Subcutaneous preadipocyte (primary cell): ENCODE measurements at places on chromosomes 2 and 18. TPM values are rescaled to one million over a fixed set of nuclear protein-coding genes. Genes with fewer than 3 reads are reported as not detected.

Gene DPP4
- total RNA-seq = 214 and 266 TPM in 2 replicates

Gene WNT10A
- total RNA-seq = not detected in 2 replicates

Gene GCG
- total RNA-seq = not detected in 2 replicates

Gene COL5A2
- total RNA-seq = 186 and 225 TPM in 2 replicates

Gene RAB6D
- total RNA-seq = under 0.01 TPM in 1 of 2 replicates, not detected in the other

Gene SLC8A1
- 2.6 and 16.0 TPM in 2 replicates for total RNA-seq

Gene RGPD8
- 3.7 and 5.9 TPM in 2 replicates for total RNA-seq
